Stimulated activated CD8-positive, alpha-beta memory T cell treated with anti-CD3 and anti-CD28 coated beads, Interleukin-15, amount 100 ng/mL, for 4 hours (primary cell): ENCODE measurements at places on chromosomes 2 and 18.

DNA sequence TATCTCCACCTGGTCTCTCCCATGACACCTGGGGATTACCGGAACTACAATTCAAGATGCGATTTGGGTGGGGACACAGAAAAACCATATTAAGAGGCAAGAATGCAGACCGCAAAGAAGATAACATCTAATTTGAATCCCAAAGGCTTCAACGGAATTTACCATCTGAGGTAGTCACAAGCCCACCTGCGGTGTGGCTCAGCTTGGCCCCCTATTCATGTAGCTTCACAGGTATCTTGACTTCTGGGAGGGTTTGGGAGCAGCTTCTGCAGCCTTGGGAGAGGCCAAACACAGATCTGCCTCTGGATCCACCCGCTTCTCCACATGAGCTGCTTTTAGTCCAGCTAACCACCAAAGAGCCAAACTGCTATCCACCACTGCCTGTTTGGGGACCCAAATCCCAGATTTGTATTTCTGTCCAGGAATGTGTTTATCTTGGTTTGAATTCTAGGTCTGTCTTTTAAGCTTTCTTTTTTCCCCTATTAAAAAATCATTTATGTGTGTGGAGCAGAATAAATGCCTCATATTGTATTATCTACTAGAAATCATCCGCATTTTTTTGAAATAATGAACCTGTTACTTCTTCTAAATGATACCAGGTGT is 247.6 kb downstream of the DLGAP1 start:
- no peak for DNase-seq

DNA sequence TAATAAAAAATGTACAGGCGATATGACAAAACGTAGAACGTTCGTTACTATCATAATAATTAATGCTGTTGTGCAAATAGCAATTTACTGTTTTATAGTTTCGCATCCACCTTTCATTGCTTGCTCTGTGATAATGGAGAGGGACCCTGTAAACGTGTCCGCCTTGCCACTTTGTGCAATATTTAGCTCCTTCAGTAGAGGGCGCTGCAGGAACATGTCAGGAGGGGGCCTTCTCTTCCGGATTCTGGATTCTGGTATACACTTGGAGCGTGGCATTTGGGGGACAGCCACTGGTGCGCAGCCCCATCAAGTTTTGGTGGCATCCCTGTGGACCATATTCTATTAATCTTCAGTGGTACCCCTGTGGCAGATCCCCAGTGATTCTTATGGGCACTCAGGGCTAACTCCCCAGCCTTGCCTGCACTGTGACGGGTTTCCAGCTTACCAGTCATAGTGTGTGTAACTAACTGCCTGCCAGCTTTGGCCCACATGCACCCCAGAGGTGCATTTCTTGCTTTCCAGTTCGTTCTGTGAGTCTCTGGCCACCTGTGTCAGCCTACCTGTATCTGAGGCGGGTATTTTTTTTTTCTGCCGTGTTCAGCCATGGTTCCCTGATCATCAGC is 140.3 kb downstream of the CYRIA start:
- DNase-seq: no peak

DNA sequence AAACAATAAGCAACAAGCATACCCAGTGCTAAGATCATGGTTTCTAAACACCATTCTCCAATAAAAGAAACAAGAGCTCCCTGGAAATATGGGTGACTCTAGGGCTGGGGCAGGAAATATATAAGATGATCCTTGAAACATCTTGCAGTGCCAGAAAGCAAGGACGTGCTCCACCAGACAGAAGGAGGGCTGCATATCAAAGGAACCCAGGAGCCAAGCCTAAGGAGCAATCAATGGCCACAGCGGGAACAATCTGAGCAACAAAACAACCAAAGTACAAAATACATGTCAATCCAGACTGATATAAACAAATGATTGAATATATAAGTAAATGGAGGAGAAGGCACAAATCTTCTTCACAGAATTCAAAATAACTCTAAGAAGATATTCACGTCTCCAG is 10.1 kb downstream of the SPIRE1 start:
- DNase-seq: no peak

- DNase-seq: no peak
Observed at GRCh38 chr2:60602828-60603532, 49.5 kb upstream of the BCL11A start.
